NCI-H2107 (cell line): ENCODE measurements at places on chromosomes 6 and 20.

DNA sequence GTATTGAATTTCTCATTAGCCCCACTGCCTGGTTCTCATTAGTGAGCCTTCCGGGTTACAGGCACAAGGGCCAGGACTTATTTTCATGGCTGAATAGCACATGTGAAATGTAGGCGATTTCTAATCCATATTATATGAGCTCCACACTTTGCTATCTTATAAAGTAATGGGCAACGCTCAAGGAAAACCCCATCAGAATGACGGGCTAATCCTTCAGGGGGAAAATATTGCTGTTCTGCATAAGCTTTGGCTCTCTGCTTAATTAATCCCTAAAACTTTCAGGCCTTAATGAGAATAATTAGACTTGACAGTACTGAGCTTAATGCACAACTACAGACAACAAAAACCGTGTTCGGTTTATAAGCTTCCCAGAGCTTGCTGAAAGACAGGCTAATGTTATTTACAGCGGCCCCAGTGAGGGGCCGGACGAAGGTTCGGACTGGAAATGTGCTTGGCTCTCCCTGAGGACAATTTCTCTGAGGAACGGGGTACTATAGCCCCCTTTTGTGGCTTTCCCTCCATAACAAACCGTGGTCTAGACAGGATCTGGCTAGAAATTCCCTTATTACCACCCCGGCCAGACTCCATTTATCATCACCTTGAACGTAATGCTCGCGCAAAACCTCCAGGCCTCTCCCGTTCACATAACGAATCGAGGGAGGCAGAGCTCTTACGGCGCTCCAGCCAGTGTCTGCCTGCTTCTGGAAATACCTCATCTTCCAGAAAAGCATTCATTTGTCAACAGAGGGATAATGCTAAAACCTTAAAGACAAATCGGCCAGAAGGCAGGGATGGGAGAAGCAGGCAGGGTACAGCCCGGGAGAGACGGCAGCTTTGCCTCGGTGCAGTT lies 164.5 kb downstream of the CD83 start:
- DNase-seq = no peak

GRCh38 chr6:47810885-47811284 lies 29.1 kb downstream of the OPN5 start:
- no peak for DNase-seq

DNA sequence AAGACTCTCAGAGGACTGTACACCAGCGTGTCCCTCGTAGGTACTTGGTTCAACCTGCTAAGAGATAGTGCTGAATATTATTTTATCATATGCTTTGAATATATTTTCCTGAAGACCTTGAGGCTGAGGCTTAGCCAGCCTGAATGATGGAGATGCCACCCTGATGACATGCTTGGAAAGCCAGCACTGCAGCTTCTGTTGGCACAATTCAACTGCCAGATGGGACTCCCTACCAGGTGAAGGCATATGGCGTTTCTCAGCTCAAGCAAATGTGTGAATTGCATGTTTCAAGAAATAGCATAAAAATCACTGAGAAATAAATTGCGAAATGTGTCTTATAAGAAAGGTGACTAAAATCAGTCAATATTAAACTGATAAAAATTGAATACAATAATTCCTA lies 228.1 kb upstream of the CST7 start:
- no peak for DNase-seq

DNA sequence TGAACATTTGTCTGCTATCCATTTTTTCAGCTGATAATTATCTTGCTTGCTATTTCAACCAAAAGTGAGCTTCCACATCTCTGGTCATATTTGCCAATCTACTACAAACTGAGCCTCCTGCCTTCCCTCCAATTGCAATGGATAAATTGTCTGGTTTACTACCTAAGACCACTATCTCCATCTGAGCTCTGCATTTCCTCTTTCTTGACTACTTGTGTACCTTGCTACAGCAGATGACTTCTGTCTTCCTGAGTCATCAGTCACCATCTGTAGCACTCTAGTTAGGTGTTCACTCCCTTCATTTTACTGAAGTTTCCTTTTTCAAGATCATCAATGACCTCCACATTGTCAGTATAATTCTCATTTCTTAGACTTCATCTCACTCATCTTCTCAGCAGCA lies 33.5 kb upstream of the PHIP start:
- no peak for DNase-seq

- DNase-seq = no peak
Observed at GRCh38 chr20:25233016-25233772, 14.7 kb upstream of the PYGB start.

GRCh38 chr6:20907486-20908071 lies 373.3 kb downstream of the CDKAL1 start:
- DNase-seq = no peak
